ENCODE measurements at places on chromosomes 4 and X.
A peak's percentile ranks its signal among the peaks of the same experiment; 100 is the strongest.

DNA sequence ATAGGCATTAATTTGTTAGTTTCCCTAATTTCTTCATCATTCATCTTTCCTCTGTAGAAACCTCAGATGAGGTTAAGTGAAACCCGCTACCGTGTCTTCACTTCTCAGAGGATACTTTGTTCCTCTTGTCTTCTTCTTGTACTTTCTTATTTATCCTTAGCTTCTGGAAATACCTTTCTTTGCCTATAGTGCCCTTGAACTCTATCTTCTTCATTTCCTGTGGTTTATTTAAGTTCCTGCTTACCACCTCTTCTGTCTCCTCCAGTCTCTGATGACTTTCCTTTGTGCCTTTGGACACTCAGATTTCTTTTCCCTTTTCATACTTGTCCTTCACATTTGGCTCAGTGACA, 159.6 kb upstream of the LEF1 start:
- no peak for DNase-seq

DNA sequence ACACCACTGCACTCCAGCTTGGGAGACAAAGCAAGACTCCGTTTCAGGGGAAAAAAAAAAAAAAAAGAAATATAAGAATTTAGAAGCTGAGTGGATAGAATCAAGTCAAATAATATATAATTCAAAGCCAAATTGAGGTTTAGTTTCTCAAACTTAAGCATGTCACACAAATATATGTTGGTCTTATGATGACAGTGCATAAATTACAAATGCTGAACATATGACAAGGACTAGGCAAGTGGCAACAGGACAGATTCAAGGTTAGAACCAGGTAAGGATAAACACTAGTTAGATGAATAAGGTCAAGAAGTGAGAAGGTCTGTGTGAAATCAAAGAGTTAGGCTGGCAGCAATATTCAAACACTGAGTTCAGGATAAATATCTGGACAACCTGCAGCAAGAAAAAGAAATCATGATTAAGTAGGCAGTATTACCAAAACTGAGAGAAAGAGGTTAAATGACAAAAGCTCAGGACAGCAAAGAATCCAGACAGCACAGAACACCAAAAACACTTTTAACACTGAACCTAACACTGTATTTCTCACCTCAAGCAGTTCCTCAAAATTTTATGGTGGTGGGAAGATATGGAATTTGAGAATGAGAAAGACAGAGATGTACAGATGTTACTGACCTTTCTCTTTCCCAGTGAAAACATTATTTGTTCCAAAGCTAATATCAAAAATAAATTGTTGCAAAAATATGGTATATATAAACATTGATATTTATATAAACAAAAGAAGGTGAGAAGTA, 45.4 kb downstream of the ANKRD17 start:
- no peak for DNase-seq

- no peak for DNase-seq
Measured at GRCh38 chrX:1462110-1462509, 9.4 kb upstream of the ASMTL start.

DNA sequence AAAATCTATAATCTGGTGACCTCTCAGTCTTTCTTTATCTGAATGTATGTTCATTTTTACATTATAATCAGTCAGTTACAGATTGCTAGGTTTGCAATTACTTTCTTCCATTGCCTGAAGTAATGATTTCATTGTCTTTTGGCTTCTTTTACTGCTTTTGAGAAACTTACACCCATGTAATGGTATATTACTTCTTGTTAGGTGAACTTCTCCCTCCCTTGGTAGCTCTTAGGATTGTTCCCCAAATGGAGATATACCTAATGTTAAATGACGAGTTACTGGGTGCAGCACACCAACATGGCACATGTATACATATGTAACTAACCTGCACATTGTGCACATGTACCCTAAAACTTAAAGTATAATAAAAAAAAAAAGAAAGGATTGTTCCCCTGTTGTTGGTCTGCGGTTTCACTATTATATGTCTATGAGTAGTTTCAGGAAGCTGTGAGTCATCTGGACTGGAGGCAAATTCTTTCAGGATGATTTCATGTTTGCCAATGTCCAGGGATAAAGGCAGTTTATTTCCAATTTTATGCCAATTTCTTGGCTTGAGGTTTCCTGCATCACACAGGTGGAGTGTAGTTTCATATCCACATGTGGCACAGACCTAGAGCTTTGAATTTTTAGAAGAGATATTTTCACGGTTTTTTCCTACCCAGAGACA, 21.8 kb downstream of the SPANXC start:
- DNase-seq = no peak

- no peak for DNase-seq
Measured at GRCh38 chr4:153099391-153100140, 104.7 kb upstream of the TRIM2 start.

DNA sequence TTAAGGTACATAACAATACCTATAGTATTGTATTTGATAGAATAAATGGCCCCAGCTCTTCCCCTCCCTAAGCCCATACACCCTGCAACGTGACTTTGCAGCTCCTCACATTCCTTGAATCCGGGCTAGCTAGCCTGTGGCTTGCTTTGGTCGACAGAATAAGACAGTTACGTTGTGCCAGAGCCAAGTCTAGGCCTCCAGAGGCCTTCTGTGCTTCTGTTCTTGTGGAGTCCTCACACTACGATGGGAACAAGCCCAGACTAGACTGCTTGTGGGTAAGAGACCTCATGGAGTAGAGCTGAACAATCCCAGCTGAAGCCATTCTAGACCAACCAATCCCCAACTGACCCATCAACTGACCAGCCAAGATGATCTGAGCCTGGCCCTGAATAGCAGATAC, 102.4 kb upstream of the PLAC1 start:
- no peak for DNase-seq

GRCh38 chrX:35842674-35843073, 44.5 kb downstream of the MAGEB16 start:
- no peak for DNase-seq

DNA sequence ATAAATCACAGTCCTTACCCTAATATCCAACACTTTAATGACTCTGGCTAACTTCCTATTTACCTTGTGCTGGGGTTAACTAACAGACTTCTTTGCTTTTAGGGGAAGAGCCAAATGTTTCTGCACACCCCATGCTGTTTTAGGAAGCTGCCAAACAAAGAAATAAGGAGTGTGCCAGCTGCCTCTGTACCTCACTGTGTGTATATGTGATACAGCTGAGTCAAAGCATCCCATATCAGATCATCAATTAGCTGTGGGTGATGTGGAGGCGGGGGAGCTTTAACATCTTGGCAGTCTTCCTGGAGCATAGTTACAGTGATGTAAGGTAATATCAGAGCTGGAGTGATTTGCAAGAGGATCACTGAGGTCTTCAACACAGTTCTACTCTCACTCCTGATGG, 95.4 kb downstream of the COL25A1 start:
- DNase-seq = no peak

DNA sequence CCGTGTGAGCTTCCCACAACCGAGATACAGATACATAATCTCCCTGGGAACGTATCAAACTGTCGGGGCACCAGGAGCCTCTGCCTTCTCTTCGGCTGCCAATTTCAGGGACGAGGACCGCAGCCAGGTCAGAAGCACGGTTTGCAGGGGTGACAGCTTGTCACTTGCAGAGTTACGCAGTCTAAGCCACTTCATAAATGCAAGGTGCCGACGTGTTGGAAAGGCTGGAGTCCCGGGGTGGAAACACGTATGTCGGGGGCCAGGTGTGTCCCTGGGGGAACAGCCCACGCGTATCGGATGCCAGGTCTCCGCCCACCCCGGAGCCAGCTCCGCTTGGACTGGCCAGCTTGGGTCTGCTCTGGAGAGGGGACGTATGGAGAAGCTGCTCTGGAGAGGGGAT, 76.3 kb upstream of the SHOX start:
- DNase-seq = no peak

DNA sequence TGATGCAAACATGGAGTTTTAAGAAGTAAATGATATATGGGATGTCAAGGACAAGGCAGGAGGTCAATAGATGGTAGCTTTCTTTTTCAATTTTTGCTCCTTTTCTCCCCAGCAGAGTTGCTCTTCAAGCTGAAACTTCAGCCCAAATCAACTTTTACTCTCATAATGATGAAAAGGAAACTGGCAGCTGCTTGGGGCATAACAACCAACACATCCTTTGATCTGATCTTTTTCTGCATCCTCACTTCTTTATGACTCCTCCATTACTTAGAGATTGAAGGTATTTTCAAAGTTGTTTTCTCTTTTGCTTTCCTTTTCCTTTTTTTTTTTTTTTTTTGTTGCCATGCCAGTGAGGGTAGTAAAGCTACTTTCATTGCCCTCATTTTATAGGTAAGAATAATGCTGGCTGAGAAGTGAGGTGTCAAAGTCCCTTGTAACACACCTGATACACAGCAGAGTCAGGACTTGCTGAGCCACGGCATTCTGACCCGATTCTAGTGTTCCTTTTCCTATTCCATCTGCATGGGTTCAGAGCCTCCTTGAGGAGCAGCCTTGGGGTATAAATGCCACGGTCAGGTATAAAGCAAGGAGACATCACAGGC, 26.9 kb downstream of the SLC2A9 start:
- no peak for DNase-seq

DNA sequence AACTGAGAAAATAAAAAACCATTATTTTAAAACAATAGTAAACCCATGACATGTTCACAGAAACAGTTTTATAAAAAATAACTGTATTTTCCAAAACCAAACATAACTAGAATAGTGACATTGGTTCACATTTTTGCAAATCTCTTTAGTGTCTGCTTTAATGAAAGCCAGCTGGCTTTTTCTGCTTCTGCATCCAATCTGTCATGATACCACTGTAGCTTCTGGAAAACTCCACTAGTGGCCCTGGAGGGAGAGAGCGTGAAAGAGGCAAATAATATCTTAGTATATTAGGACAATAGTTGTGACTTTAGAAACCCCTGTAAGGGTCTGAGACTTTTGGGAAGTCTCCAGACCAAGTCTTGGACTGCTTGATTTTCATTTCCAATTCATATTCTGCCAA, 31.1 kb downstream of the FGFBP1 start:
- DNase-seq = no peak

- no peak for DNase-seq
Measured at GRCh38 chr4:184849185-184849584, 23.4 kb upstream of the ACSL1 start.

- no peak for DNase-seq
Measured at GRCh38 chr4:148225639-148226038, 216.6 kb downstream of the NR3C2 start.

DNA sequence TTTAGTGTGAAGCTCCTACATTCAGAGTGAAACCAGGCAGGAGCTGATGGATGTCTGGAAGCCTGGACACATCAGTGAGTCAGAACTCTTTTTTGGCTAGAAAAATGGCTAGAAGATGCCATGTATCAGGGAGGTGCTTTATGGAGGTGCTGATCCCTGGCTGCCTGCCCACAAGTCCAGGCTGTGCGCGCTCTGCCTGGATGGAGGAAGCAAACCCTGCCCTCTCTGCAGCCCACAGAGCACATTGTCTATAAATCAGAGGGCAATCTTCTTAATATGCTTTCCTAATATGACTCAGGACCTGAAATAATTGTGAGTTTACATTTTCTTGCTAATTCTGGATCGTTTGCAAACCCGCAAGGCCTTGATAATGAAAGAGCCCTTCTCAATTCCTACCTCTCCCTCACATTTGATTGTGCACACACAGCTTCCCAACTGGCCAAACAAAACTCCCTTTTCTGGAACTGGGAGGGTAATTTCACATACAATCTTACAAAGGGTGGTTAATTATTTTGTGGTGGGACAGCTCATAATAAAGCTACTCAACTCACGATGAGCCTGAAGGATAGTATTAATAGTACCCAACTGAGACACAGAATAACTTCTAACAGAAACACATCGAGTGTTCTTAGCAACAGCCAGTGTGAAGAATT, 11.7 kb downstream of the MFAP3L start:
- no peak for DNase-seq

GRCh38 chrX:95539041-95539440, 1145.6 kb upstream of the DIAPH2 start:
- DNase-seq = no peak

DNA sequence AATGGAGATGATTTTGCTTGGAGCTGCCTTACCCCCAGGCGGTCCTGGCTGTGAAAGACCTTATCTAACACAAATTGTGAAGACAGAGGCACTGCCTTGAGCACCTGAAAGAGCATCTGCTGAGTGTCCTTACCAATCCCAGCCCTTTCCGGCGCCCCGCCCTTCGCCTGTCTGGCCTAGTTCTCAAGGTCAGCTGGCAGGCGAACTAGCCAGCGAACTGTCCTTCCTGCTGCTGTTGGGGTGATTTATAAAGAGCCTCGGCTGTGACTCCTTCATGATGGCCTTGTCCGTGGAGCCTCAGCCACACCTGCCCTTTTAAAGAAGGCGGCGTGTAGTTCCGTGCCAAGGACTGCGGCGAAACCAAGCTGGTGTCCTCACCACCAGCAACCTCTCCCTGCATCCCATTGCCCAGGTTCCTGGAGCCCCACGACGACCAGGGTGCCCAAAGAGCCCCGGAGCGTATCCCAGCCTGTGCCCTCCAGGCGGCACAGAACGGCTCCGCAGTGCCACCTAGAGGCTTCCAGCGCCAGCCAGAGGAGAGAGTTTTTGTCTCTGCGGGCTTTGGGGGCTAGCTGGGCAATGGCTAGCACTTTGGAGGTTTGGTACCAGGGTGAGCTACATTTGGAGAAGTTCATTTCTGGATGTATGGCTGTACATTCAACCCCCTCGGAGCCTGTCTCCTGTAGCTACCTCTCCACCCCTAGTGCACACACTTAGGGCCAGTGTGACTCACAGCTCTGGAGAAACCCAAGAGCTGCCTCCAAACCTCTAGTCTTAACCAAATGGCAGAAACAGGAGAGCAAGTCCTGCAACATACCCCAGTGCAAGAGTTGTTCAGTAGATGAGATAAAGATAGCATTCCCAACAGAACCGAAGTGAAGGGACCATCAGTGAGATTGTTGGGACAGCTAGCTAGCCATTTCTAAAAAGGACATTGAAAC, 36.8 kb upstream of the VMA21 start:
- no peak for DNase-seq

DNA sequence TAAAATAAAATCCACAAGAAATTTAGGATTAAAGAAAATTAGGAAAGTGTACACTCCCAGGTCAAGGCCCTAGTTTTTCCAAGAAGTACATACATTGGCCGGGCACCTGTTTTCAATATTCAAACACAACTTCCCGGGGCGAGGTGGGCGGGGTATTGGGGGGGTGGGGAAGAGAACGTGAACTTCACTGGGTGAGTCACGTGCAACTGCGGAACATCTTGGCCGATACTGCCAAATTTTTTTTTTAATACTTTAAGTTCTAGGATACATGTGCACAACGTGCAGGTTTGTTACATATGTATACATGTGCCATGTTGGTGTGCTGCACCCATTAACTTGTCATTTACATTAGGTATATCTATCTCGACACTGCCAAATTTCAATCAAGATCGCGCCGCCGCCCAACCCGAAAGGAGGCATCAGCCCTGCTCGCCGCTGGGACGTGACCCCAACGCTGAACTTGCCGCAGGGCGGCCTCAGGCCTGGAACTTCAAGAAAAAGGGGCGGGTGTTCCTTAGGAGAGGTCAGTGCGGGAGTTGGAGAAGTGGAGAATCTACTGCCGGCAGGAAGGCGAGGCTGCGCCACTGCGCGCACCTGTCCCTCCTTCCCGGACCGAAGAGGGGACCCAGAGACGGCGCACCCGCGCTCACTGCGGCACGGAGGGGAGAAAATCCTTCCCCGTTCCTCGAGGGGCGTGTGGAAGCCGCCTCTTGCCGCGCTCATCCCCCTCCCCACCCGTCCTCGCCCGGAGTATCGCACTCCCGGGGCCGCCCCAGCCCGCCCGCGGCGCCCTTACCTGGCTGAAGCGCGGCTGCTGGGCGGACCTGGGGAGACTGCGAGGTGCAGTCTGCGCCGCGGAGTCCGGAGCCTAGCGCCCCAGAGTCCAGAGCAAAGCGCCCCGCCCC, at the start of gene TEC:
TEC (minus strand) TSS at position 883 of the 905 bp plus-strand sequence. CDS start 41,224 bp downstream, outside the sequence.
- DNase-seq = peak; percentile 32

GRCh38 chr4:186150926-186151325, 40.4 kb upstream of the CYP4V2 start:
- no peak for DNase-seq

- DNase-seq = no peak
Measured at GRCh38 chr4:158159718-158160094, 13.1 kb downstream of the GASK1B start.

Measured in central memory CD4-positive, alpha-beta T cell (primary cell).